ENCODE measurements at places on chromosomes 6 and 20.
A peak's percentile ranks its signal among the peaks of the same experiment; 100 is the strongest.

DNA sequence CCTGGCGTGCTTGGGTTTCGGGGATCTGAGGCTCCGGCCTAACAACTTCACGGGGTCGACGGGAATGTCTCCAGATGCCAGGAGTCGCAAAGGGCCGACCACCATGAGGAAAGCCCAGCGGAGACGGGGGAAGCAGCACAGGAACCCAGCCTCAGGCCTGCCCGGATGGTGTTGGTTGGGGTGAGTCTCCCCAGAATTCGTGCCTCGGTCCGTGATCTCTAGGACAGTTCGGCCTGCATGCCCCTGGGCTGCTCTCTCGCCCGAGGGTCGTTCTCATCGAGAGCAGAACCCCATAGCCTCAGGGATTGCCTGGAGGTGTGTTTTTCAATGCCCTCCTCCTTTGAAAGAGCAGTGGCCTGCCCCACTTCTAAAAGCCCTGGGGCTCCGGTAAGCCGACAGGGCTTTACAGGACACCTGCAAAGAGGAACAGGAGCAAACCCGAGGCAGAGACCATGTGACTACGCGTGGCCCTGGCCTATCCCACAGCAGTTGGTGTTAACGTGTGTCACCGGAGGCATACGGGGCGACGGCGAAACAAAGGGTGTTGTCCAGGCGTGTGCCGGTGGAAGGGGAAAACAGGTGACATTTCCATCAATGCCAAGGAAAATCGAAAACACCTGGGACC lies 973.1 kb upstream of the DEFB115 start:
- DNase-seq: no peak

- no peak for DNase-seq
Measured at GRCh38 chr6:111591370-111591900, 14.2 kb downstream of the TRAF3IP2 start.

DNA sequence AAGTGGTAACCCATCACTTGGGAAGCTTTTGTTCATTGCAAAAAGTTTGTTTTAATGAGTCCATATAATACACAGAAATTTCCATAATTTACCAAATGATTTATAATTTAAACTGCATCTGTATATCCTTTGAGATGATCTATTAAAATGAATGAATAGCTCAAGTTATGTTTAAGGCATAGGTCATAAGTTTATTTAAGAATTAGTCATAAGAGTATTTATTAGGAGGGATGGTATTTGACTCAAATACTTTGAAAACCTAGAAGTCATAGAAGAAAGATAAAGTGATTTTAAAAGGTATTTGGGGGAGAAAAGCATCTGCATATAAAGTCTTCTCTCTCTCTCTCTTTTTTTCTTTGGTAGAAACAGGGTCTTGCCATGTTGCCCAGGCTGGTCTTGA lies 388.5 kb downstream of the CDKAL1 start:
- DNase-seq: no peak

GRCh38 chr20:43022568-43022967 lies 167.1 kb downstream of the PTPRT start:
- no peak for DNase-seq

DNA sequence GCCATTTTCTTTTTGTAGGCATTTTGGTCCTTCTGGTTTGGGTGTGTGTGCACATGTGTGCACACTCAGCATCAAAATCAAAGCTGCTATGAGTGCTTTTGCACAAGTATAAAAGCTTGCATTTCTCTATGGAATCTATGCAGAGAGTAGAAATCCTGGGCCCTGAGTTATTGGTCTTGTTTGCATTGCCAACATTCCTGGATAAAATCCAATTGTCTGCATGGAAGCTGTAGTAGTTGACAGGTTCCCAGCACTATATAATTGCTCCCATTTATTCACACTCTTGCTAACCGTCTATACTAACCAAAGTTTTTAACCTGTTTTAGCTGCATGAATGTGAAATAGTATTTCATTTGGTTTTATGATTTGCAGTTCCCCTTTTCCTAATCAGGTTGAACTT lies 277.0 kb downstream of the FOXA2 start:
- no peak for DNase-seq

DNA sequence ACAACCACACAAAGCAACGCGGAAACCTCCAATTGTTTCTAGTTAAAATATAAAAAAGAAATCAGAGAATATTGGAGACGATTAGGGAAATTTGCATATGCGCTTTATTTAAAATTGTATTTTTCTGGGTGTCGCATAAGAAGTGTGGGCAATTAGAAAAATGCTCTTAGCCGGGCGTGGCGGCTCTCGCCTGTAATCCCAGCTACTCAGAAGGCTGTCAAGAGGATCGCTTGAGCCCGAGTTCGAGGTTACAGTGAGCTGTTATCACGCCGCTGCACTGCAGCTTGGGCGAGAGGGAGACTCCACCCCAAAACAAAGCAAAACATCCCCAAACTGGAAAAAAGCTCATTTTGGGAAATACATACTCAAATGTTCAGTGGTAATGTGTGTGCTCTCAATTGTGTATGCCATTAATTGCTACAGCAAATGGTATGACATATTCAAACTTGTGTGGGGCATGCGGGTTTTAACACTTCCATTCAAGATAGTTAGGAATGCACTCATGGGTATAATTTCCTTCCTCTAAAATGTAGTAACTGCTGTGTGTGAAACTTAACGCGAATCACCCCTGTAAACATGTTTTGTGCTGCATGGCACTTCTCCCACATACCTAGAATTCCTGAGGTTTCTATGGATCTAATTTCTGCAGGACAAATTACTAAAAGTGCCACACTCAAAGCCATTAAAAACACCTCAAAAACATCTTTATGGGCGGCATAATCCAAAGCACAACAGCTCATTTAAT lies 54.7 kb upstream of the HFE start:
- no peak for DNase-seq

DNA sequence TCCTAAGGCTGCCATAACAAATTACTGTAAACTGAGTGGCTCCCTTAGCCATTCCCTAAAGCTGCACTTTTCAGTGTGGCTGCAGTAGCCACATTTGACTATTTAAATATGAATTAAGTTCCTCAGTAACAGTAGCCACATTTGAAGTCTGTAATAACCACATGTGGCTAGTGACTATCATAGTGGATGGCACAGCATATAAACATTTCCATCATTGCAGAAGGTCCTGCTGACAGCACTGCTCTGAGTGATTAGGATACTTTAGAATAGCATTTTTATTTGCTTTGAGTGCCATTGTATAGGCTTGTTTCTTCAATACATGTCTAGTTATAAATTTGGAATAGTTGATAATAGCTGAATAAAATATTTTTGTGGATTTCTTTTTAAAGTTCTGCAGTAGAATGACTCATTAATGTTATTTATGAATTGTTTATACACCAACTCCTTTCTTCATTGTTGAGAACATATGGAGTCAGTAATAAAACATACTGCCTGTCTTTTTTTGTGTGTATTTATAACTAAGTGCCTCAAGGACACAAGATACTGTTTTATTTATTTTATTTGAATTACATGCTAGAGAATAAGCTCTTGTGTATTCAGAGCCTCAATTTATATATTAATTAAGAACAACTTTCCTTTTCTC lies 217.2 kb downstream of the CDKAL1 start:
- no peak for DNase-seq

GRCh38 chr6:10852361-10852960 lies 14.1 kb upstream of the MAK start:
- no peak for DNase-seq

DNA sequence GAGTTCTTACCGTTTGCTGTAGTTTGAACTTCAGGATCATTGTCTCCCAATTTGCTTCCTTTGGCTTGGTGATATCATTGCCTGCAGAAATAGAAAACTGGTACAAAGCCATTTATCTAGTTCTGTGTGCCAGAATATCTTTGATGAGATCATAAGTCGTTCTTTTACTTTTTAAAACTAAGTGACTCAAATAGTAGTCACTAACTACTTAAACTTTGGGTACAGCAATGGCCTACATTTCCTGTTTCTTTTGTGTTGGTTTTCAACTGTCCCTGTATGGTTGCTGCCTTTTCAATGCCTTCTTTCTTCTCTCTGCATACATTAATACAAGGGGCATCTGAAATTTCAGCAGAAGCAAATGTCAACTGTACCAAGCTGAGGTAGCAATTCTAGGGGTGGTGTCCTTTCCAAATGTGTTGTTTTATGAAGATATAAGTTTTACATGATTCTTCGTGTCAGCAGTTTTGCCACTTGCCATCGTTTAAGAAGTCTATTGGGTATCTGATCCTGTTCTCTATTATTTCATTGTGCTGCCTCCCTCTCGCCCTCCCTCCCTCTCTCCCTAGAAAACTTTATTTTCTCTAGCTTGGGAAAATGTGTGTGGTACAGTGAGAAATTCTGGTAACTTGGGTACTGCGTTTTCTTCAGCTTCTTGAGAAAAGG lies 238.5 kb downstream of the FARS2 start:
- no peak for DNase-seq

GRCh38 chr20:23197836-23198235 lies 111.7 kb upstream of the CD93 start:
- DNase-seq: no peak

GRCh38 chr20:1165941-1166340 lies 18.8 kb downstream of the TMEM74B start:
- no peak for DNase-seq

GRCh38 chr6:30612687-30613248 lies 4.3 kb downstream of the PPP1R10 start:
- DNase-seq: no peak

DNA sequence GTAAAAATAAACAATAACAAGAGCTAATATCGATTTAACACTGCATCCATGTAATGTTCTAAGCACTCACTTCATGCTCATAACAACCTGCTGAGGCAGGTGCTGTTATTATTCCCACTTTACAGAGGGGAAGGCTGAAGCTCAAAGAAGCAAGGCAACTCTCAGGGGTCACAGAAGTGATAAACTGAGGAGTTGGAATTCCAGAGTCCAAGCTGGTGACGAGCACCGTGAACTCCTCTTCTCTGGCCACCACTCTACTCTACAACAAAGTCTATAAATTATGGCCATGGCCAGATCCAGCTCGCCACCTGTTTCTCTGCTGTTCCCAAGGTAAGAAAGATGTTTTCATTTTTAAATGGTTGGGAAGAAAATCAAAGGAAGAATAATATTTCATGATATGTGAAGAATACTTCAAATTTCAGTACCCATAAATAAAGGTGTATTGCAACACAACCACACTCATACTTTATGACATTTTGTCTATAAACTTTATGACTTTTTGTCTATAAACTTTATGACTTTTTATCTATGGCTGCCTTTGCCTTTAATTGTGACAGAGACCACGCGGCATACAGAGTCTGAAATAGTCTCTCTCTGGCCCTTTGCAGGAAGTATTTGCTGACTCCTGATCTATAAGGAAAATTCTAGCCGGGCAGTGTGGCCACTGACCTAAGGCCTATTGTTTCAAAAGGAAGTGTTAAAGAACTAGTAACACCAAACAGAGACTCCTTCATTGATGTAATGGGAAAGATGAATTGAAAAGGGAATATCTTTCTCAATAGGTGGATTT lies 113.2 kb upstream of the KCNG1 start:
- no peak for DNase-seq

- DNase-seq: peak; percentile 13
Measured at GRCh38 chr20:13458860-13459451, 179.8 kb downstream of the TASP1 start.

DNA sequence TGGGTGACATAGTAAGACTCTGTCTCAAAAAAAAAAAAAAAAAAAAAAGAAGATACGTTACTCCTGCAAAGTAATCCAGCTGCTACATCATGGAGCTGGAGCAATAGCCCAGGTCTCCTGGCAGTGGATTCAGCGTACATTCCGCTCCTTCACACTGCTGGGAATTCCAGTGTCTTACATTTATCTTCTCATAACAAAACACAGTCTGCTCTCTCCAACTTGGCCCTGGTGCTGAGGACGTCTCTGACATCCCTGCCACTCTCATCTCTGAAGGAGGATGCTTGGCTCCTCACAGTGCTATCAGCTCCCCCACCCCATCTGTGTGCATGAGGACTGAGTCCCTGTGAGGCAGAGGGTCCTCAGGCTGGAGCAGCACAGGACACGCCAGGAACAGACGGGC lies 529.8 kb downstream of the CD83 start:
- no peak for DNase-seq

- DNase-seq: no peak
Measured at GRCh38 chr6:141561154-141561553, 571.6 kb upstream of the GJE1 start.

DNA sequence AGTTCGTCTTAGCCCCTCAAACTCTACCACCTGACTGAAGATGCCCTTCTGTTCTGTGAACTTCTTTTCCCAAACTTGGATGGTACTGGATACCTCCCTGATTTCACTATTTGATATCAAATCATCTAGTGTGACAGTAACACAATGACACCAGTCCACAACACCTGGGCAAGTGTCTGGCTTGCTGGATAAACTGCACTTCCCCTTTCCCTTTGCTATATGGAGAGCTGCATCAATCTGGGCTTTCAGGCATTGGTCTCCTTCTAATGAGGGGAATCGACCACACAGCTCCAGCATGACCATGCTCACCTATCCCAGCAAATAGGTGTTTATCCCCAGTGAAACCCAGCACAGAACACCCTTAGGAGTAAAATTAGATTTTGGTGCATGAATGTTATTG lies 3.1 kb downstream of the F13A1 start:
- no peak for DNase-seq

GRCh38 chr6:16148498-16148897 lies 19.6 kb downstream of the MYLIP start:
- DNase-seq: no peak

- no peak for DNase-seq
Measured at GRCh38 chr6:22892452-22892851, 323.1 kb downstream of the HDGFL1 start.
